ENCODE measurements at places on chromosomes 4 and X. TPM values are rescaled to one million over a fixed set of nuclear protein-coding genes. Genes with fewer than 3 reads are reported as not detected.

DNA sequence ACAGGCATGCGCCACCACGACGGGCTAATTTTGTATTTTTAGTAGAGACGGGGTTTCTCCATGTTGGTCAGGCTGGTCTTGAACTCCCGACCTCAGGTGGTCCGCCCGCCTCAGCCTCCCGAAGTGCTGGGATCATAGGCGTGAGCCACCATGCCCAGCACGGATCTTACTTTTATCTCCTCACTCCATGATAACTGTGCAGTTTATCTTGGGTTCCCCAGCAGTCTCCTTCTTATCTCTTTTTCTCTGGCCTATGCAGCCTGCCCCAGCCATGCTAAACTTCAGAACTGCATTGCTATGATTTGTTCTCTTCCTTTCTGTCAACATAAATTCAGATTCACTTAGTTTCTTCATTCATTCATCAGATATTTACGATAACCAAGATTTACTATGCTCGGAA, 22.4 kb downstream of the PAGE1 start:
- no peaks in the 10 kb centered on the region for H3K4me1 ChIP-seq
- no peaks in the 10 kb centered on the region for H3K27me3 ChIP-seq
- DNase-seq = no peak

- H3K27me3 ChIP-seq = no peaks in the 10 kb centered on the region
- peak; percentile 68 for DNase-seq
- peaks cover 17% of the 10 kb centered on the region for H3K36me3 ChIP-seq
- H3K4me1 ChIP-seq = peaks cover 24% of the 10 kb centered on the region
- no peak overlapping the region for H3K4me3 ChIP-seq
These were observed 26.7 kb downstream of the BCLAF3 start for GRCh38 chrX:19964017-19964710.

- H3K4me1 ChIP-seq = no peaks in the 10 kb centered on the region
- no peak for DNase-seq
- H3K36me3 ChIP-seq = no peaks in the 10 kb centered on the region
- H3K4me3 ChIP-seq = no peak overlapping the region
- H3K27me3 ChIP-seq = no peaks in the 10 kb centered on the region
These were observed 347.8 kb downstream of the GBA3 start for GRCh38 chr4:23040539-23040938.

GRCh38 chr4:182569561-182569960, 326.4 kb downstream of the TENM3 start:
- no peak overlapping the region for H3K4me3 ChIP-seq
- H3K27me3 ChIP-seq = peaks cover 16% of the 10 kb centered on the region
- no peak for DNase-seq
- no peaks in the 10 kb centered on the region for H3K4me1 ChIP-seq

DNA sequence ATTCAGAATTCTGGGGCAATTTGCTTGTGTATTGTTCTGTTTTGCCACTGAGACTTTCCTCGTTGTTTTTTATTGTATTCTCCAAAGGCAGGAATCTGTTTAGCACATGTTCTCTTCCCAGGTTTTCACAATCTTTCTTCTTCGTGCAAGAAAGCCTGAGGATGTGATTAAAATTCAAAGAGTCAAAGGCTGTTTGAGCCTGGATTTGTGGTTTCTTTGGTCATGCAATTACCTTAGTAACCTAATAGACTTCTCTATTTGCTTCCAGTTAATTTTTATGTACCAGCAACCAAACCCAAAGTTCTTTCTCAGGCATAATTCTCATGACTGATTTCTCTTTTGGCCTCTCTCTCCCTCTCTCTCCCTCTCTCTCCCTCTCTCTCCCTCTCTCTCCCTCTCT, 1420.1 kb upstream of the TENM3 start:
- H3K27me3 ChIP-seq = no peaks in the 10 kb centered on the region
- no peak for DNase-seq
- peaks cover 3% of the 10 kb centered on the region for H3K4me1 ChIP-seq
- H3K36me3 ChIP-seq = no peaks in the 10 kb centered on the region
- no peak overlapping the region for H3K4me3 ChIP-seq

DNA sequence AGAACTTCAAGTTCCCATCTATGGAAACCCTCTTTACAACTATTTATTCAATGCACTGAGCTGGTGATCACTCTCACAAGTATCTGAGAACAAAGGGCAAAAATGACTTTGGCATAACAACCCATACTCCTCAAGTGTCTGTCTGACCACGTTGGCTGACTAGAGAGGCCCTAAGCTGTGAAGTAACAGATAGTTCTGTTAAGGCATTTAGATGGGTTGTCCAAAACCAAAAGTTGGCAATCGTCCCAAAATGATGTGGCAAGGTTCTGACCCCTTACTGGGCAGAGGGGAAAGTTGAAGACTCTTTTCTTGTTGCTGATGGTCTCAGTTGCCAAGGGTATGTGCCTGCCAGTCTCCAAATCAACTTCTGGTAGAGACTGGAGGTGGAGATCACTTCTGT, 524.8 kb downstream of the PPARGC1A start:
- H3K4me1 ChIP-seq = no peaks in the 10 kb centered on the region
- no peak for DNase-seq
- no peaks in the 10 kb centered on the region for H3K27me3 ChIP-seq
- H3K4me3 ChIP-seq = no peak overlapping the region
- no peaks in the 10 kb centered on the region for H3K36me3 ChIP-seq
- H3K27ac ChIP-seq = no peak overlapping the region

- peak overlapping the region; percentile 81 for H3K4me3 ChIP-seq
- H3K27ac ChIP-seq = no peak overlapping the region
- H3K36me3 ChIP-seq = no peaks in the 10 kb centered on the region
- peaks cover 16% of the 10 kb centered on the region for H3K4me1 ChIP-seq
- peak; percentile 37 for DNase-seq
These were observed 1.4 kb downstream of the NDNF start for GRCh38 chr4:121070696-121071639.

- no peak overlapping the region for H3K4me3 ChIP-seq
- no peaks in the 10 kb centered on the region for H3K4me1 ChIP-seq
- no peak for DNase-seq
- no peaks in the 10 kb centered on the region for H3K36me3 ChIP-seq
- no peak overlapping the region for H3K27ac ChIP-seq
These were observed 92.0 kb upstream of the SRD5A3 start for GRCh38 chr4:55253948-55254593.

GRCh38 chr4:23516716-23517115, 373.1 kb downstream of the PPARGC1A start:
- no peak overlapping the region for H3K27ac ChIP-seq
- H3K4me3 ChIP-seq = no peak overlapping the region
- no peaks in the 10 kb centered on the region for H3K27me3 ChIP-seq
- no peaks in the 10 kb centered on the region for H3K36me3 ChIP-seq
- no peak for DNase-seq
- no peaks in the 10 kb centered on the region for H3K4me1 ChIP-seq

DNA sequence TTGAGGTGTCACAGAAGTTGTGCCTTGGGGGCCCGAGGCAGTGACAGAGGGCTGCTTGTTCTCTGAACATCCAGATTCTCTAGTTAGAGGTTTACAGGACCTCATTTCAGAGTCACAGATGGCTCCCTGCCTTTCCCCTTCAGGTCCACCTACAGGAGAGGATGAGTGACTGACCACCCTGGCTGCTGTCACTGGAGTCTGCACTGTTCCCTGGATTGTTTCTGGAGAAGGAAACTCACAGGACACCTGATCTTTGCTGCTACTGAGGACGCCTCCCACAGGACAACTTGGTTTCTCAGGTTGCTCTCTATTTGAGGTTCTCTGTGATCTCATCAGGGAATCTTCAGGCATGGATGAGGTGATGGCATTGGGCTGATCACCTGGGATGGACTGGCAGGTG, 58.3 kb downstream of the GPRIN3 start:
- H3K36me3 ChIP-seq = peaks cover 24% of the 10 kb centered on the region
- no peak overlapping the region for H3K4me3 ChIP-seq
- H3K27me3 ChIP-seq = no peaks in the 10 kb centered on the region
- no peak overlapping the region for H3K27ac ChIP-seq
- DNase-seq = no peak

- DNase-seq = no peak
- no peaks in the 10 kb centered on the region for H3K36me3 ChIP-seq
- H3K4me1 ChIP-seq = no peaks in the 10 kb centered on the region
These were observed 34.5 kb downstream of the CHRNA9 start for GRCh38 chr4:40369437-40370274.

DNA sequence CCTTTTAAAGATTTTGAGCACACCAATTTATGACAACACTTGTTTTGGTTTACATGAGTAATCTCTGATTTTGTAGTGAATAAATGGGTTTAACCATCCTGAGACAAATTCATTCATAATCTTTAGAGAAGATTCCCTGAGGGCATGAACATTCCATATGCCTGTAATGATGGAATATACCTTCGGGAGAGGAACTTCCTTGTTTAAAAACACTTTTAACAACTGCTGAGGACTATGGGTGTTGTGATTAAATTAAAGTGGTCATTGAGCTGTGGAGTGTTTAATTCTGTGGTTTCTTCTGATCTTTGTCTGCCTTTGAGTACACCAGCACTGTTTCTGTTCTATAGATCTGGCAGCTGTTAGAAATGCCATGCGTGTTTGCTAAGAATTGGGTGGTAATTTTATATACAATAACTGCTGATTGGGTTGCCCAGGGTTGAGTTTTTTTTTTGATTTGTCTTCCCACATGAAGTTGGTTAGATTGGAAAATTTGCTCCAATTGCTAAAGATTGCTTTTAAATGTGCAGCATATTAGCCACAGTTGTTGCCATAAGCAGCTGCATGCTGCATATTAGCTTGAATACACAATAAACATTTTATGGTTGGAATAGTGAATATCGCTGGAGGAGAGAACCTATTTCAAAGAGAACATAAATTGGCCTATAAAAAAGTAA, 86.8 kb downstream of the DCLK2 start:
- no peaks in the 10 kb centered on the region for H3K4me1 ChIP-seq
- H3K4me3 ChIP-seq = no peak overlapping the region
- H3K27me3 ChIP-seq = no peaks in the 10 kb centered on the region
- H3K36me3 ChIP-seq = no peaks in the 10 kb centered on the region

- H3K4me3 ChIP-seq = no peak overlapping the region
- DNase-seq = peak; percentile 75
- no peaks in the 10 kb centered on the region for H3K27me3 ChIP-seq
These were observed 348.5 kb downstream of the MID1IP1 start for GRCh38 chrX:39149761-39150160.

- no peaks in the 10 kb centered on the region for H3K36me3 ChIP-seq
- no peak overlapping the region for H3K4me3 ChIP-seq
- H3K4me1 ChIP-seq = peaks cover 3% of the 10 kb centered on the region
- no peak overlapping the region for H3K27ac ChIP-seq
- peak; percentile 32 for DNase-seq
These were observed 9.3 kb downstream of the CETN2 start for GRCh38 chrX:152821145-152821765.

GRCh38 chr4:176001151-176002006, 64.3 kb upstream of the WDR17 start:
- H3K27ac ChIP-seq = no peak overlapping the region
- H3K4me3 ChIP-seq = no peak overlapping the region
- peaks cover 6% of the 10 kb centered on the region for H3K4me1 ChIP-seq
- DNase-seq = no peak
- H3K36me3 ChIP-seq = no peaks in the 10 kb centered on the region

- DNase-seq = no peak
- no peaks in the 10 kb centered on the region for H3K27me3 ChIP-seq
- H3K4me1 ChIP-seq = no peaks in the 10 kb centered on the region
- no peaks in the 10 kb centered on the region for H3K36me3 ChIP-seq
These were observed 23.7 kb upstream of the PNPLA4 start for GRCh38 chrX:7950865-7951264.

DNA sequence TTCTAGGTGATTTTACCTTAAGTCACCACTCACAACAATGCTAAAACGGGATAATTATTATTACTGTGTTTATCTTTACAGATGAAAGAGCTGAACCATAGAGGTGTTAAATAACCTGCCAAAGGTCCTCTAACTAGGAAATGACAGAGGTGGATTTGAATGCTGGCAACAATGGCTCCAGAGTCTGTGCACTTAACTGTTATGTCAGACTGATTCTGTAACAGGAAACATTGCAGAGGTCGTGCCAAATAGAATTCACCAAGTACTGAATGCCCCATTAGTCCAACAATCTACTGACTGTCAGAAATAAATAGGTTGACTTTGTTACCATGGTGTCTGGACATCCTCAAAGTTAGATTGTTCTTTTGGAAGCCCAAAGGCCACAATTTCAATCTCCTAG, 20.9 kb upstream of the USP27X start:
- peaks cover 2% of the 10 kb centered on the region for H3K27me3 ChIP-seq
- DNase-seq = no peak

DNA sequence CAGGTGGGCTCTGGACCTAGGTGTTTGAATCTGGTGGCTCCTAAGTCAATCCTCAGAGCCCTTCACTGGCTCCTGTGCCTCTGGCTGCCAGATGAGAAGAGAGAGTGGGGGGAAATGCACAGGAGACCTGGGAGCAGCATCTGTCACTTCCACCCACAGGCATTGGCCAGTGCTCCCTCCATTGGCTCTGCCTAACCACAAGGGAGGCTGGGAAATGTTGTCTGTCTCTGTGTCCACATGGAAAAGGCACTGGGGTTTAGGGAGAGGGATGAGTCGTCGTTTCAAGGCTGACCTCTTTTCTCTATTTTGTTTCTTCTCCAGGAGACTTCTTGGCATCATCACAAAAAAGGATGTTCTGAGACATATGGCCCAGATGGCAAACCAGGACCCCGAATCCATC, 76.4 kb downstream of the CLCN4 start:
- H3K4me3 ChIP-seq = no peak overlapping the region
- H3K27ac ChIP-seq = no peak overlapping the region
- H3K27me3 ChIP-seq = no peaks in the 10 kb centered on the region

DNA sequence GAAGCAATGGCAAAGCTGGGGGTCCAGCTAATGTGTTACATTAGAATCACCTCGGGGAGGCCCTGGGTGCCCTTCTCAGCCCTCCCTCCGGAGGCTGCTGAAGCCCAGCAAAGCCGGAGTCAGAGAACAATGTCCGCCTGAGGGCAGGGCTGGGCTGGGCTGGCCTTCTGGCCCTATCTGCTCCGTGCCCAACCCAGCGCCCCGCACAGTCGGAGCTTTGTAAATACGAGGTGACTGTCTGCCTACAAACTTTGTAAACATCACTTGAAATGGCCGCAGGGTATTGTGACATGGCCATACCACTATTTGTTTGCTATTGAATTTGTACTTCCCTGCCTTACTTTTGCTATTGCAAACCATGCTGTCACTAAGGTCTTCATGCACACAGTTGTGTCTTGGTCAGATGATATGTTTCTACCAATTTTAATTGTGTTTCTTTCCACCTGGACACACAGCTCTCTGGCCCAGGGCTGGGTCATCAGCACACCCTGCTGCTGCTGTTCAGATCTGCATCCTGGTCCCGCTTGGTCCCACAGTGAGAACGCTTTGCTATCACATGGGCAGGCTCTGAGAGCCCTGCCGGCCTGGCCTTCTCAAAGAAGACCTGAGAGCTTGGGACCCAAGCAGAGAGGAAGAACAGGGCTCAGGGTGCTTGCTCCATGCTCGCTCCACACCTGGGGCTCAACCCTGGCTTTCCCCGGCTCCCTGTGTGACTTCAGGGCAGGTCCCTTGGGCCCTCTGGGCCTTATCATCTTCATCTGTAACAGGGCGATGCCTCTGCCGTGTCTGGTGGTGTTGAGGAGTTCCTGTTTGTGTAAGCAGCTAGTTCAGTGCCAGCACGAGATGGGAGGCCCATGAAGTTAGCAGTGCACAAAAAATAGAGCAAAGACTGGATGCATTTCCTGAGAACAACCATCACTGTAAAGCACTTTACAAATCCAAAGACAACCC, 2.3 kb downstream of the S100P start:
- H3K27me3 ChIP-seq = no peaks in the 10 kb centered on the region
- peak; percentile 61 for DNase-seq
- peaks cover 1% of the 10 kb centered on the region for H3K36me3 ChIP-seq
- peak overlapping the region; percentile 92 for H3K27ac ChIP-seq

RASSF6 gene
- total RNA-seq = not detected

LONRF3 gene
- 1.9 TPM for total RNA-seq

MAGEE2 gene
- total RNA-seq = not detected

DGKK gene
- total RNA-seq = not detected

FRMPD4 gene
- total RNA-seq = not detected

All from activated CD8-positive, alpha-beta T cell treated with anti-CD3 and anti-CD28 coated beads for 36 hours (primary cell).